ENCODE measurements at places on chromosomes 3 and 15.

- peak; percentile 55 for DNase-seq
Observed at GRCh38 chr15:66419471-66419870, 32.8 kb downstream of the MAP2K1 start.

- DNase-seq: no peak
Observed at GRCh38 chr3:25096536-25096935, 331.5 kb upstream of the RARB start.

DNA sequence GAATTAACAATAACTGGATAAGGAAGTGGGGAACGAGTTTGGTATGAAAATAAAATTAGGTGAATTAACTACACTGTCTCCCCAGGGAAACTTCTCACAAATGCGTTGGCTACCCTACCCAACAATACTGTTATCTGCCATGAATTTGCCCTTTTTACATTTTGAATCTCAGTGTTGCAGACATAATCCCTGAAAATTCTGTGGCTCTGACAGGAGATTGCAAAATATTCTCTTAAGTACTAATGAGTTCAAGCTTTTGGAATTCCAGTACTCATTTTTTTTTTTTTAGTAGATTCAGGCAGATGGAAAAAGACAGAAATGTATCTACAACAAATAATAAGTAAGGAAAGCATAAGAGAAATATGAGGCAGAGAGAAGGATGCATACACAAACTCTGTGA is 332.6 kb downstream of the LSAMP start:
- DNase-seq: no peak

- DNase-seq: no peak
Observed at GRCh38 chr15:100189319-100189718, 152.5 kb downstream of the ADAMTS17 start.

GRCh38 chr3:189688262-189688661 is 57.1 kb downstream of the TP63 start:
- no peak for DNase-seq

- no peak for DNase-seq
Observed at GRCh38 chr3:168952551-168952950, 711.0 kb downstream of the MECOM start.

DNA sequence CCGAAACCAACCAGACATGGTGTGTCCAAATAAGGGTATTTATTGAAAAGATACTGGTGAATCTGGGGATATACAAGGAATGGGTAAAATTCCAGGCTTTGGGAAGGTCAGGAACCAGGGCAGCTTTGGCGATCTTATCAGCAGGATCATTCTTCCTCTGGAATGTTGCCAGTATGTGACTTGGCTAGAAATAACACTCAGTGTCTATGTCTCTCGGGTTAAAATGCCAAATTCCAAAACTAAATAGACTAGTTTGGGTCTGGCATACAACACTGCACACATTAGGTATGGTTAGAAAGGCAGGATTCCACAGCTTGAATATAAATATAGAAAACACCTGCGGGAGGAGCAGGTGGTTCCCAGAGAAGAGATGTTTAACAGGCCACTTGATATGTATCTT is 220.2 kb upstream of the CD96 start:
- no peak for DNase-seq

- peak; percentile 50 for DNase-seq
Observed at GRCh38 chr3:138222942-138223287, 35.8 kb downstream of the ARMC8 start.

DNA sequence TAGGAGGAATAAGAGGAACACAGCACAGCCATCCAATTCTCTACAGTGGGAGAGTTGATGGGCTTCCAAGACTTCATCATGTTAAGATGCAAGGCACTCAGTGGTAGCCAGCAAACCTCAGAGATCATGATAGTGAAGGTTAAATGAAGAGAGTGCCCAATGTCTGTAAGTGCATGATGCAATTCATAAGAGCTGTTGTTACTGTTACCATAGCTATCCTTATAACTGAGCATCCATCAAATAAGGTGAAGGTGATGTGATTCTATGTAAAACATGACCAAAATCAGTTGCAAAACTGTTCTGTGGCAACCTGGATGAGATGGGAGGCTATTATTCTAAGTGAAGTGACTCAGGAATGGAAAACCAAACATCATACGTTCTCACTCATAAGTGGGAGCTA is 289.7 kb downstream of the MAGI1 start:
- no peak for DNase-seq

DNA sequence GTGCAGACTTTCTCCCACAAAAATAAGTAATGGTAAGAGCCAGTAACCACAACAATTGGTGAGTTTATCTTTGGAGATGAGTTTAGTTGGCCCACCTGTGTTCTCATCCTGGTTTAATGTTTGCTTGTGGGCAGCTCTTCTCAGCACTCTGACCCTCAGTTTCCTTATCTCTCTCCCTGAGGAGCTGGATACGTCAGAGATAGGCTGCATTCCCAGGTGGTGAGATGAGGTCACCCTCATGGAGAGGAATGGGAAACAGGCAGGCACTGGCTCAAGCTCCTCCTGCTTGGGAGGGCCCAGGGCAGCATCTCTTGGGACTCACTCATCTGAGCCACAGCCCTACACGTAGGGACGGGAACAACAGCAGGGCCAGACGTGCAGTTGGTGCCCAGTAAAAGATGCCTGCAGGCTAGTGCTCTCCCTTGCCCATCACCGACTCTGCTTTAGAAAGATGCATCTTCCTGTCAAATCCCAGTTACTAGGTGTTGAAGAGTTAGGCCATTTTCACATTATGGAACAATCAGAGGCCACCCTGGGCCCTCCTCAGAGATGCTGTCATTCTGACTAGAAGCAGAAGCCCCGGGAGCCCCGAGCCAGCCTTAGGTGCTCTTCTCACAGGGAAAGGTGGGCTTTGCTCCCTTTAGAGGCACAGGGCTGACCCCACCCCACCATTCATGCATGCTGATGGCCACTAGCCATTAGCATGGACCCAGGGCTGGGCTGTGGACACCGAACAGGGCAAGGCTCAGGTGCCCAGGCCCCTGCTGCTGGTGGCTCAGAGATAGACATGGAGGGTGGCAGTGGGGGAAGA is 59.7 kb downstream of the GRIP2 start:
- DNase-seq: no peak

DNA sequence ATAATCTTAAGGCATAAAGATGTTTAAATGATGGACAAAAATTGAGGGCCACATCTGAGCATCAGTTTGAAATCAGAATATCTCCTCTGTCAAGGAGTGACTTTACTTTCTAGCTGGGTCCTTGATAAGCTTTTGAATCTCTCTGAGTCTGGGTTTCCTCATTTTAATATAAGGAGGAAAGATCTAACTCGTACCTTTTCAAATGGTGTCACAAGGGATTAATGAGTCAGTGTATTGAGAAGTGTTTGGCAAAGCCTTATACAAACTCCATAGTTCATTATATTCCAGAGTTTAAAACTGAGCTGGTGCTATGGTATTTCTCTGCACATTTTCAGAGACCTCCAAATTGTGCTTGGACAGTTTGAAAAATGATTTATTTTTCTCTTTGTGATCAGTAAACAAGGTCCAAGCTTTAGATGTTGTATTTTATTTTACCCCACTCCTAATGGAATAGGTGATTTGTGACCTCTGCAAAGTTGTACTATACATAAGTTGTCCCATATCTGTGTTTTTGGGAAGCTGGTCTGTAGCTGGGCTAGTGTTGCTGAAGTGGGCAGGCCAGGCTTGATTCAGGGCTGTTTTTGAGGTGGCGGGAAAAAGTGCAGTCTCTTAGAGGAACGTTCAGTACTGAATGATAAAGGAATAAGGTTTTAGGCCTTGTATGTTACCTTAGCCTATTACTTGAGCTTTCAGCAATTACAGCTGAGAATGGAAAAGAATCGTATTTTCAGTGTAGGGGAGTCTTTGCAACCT is 5.6 kb downstream of the FNDC3B start:
- no peak for DNase-seq

- peak; percentile 96 for DNase-seq
Observed at GRCh38 chr15:90869601-90870353, 1.4 kb downstream of the FURIN start.

DNA sequence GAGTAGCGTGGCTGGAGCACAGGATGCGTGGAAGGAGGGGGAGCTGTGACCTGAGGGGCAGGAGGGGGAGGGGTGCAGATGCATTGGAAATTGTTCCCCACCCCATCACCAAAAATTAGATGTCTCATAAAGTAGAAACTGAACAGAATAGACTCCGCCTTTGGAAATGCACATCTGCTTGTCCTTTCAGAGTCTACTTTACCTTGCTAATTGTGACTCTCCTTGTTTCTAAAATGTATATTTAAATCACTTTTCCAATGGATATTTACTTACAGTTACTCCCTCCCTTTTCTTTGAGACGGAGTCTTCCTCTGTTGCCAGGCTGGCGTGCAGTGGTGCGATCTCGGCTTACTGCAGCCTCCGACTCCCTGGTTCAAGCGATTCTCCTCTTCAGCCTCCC is 30.6 kb downstream of the SPG21 start:
- DNase-seq: no peak

GRCh38 chr3:151107177-151107576 is 21.7 kb downstream of the MED12L start:
- DNase-seq: no peak

- DNase-seq: no peak
Observed at GRCh38 chr15:98034731-98035130, 74.2 kb downstream of the ARRDC4 start.

DNA sequence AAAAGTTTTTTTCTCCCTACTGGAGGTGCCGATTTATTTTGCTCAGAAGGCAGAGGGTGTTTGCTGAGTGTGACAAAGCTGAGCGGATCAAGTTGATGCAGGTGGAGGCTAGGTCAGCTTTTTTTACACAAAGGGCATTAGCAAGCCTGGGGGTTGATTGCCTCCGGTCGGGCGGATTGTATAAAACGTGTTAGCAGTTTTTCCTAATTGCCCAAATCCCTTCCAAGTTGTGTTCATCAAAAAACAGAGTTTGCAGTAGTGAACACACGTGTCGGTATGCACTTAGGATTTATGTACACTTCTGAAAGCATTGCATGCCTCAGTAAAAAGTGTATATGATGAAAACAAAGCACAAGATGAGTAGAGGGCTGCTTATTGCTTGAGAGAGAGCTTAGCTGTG is 2.6 kb downstream of the GPR160 start:
- DNase-seq: no peak

GRCh38 chr15:101233651-101234280 is 18.1 kb downstream of the CHSY1 start:
- DNase-seq: no peak

DNA sequence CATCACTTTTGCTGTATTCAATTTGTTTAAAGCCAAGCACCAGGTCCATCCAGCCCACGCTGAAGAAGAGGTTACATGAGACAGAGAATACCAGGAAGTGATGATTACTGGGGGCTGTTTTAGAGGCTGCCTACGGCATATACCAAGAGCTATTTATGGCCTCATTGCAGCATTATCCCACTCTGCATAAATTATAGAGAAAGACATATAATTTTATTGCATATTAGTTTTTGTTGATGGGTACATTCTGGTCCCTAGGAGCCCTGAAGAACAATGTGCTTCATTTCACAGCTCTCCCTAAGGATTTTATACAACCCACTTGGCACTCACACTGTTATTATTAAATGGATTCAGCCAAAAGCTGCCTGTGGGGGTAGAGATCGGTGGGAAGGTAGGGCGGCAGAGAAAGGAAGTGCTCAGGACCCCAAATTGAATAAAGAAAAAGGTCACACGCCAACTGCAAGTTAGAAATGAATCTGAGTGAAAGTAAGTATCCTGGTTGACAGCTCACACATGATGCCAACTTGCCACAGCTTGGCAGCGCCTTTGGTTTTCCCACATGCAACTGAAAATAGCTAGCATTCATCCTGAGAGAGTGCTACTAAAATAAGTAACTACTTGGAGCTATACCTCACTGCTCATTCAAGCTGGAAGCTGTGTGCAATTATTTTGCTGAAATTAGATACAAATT is 73.7 kb downstream of the CCNL1 start:
- DNase-seq: peak; percentile 27

GRCh38 chr3:195062866-195063540 is 208.0 kb downstream of the XXYLT1 start:
- DNase-seq: no peak

- peak; percentile 77 for DNase-seq
Observed at GRCh38 chr15:67542420-67543347, at the start of gene MAP2K5. Gene MAP2K5 (plus strand): TSS chr15:67542703. CDS start chr15:67543336, 633 bp downstream.

- DNase-seq: no peak
Observed at GRCh38 chr15:24054547-24055245, 367.6 kb upstream of the NDN start.

- peak; percentile 92 for DNase-seq
Observed at GRCh38 chr3:59049671-59050331, at the start of gene CFAP20DC. Gene CFAP20DC (minus strand): TSS chr3:59050025. CDS start chr3:59049631, 394 bp downstream.

DNA sequence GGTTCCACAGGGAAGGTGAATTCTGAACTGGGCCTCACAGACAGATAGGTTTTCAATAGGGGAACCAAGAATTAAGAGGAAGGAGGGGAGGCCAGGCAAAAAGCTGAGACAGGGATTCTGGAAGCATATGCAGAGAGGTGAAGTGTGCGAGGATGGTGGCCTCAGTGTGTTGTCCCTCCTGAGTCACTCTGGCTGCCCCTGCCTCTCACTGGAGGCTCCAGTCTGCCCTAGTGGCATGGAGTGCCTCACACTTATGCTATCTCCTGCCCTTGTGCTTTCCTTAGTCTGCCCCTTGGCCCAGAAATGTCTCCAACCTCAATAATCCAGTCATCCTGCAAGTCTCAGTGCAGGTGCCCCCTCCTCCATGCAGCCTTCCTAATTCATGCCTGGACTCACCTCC is 32.2 kb upstream of the RBP1 start:
- no peak for DNase-seq

- peak; percentile 17 for DNase-seq
Observed at GRCh38 chr15:74648051-74648842, 32.6 kb downstream of the CLK3 start.

DNA sequence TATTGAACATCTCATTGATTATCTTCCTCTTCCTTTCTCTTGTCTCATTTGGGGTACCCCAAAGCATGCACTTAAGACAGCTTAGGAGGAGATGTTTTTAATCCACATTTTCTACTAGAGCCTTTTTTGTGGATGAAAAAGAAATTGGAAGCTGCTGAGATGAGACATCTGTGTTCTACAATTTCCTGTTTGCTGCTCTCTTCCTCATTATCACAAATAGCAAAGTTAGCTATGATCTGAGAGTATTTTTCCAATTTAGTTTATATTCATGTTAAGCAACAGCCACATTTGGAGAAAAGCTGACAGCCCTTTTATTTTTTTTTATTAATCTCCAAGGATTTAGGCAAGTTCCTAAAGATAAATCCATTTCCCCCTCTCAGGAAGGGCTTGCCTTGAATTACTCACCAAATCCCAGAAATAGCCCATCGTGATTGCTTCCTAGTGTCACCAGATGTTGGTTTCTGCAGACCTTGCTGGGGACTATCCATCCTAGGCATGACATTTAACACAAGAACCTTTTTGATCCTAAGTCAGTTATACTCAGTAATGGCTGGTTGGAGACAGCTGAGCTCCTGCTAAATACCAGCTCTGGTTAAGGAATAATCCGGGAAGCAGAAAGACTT is 70.8 kb upstream of the FILIP1L start:
- peak; percentile 1 for DNase-seq

- DNase-seq: peak; percentile 54
Observed at GRCh38 chr15:90956274-90957030, 1.8 kb downstream of the RCCD1 start.

GRCh38 chr3:40829876-40830275 is 305.1 kb downstream of the ZNF621 start:
- no peak for DNase-seq

Measured in inflammatory macrophage treated with lipopolysaccharide for 4 hours (primary cell).